Neuronal stem cell (in vitro differentiated cells): ENCODE measurements at places on chromosomes 3 and 15.

- peak; percentile 42 for DNase-seq
Observed at GRCh38 chr15:82810061-82810889, 847 bp downstream of the WHAMM start.

DNA sequence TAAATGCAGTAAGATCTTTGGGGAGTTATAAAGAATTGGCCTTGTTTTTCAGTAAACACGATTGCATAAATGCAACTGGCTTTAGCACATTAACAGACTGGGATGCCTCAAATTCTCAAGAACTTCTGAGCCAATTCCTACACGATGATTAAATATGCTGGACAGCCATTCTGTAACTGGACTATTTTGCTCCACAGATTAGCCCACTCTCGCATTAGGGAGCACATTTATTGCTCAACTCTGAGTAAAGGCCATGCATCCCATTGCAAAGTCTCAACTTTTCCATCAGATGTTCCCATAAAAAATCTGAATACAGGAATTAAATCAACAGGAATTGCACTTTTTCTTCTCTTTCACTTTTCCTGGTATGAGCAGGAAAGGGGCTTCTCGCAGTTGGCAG is 66.7 kb upstream of the PRICKLE2 start:
- no peak for DNase-seq

- no peak for DNase-seq
Observed at GRCh38 chr15:72271895-72272212, 500 bp downstream of the PARP6 start.

- DNase-seq, result no peak
Observed at GRCh38 chr15:60744826-60745460, 266.0 kb upstream of the ICE2 start.
